Activated T-cell treated with anti-CD3 and anti-CD28 coated beads for 4 hours (primary cell): ENCODE measurements at places on chromosomes 12 and 14.

- no peak for DNase-seq
Observed at GRCh38 chr14:80005561-80005960, 205.7 kb downstream of the DIO2 start.

GRCh38 chr12:113949321-113950305 lies 16.5 kb downstream of the RBM19 start:
- DNase-seq, result no peak

DNA sequence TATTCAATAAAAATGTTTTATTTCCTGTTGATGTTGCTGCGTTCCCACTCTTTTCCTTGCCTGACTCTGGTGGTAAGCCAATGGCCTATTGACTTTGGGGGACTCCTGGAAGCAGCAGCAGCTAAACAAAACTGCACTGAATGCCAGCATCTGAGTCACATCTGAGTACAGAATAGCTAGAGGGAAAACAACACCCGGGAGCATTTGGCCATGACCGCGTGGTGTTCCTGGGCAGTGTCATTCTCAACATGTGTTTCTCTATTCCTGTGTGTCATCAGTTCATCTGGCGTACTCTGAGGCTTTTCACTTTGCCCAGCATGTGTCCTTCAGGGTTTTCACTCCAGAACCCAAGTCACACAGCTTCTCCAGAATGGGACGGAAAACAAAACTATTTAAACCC lies 238.8 kb downstream of the PAWR start:
- DNase-seq, result no peak

DNA sequence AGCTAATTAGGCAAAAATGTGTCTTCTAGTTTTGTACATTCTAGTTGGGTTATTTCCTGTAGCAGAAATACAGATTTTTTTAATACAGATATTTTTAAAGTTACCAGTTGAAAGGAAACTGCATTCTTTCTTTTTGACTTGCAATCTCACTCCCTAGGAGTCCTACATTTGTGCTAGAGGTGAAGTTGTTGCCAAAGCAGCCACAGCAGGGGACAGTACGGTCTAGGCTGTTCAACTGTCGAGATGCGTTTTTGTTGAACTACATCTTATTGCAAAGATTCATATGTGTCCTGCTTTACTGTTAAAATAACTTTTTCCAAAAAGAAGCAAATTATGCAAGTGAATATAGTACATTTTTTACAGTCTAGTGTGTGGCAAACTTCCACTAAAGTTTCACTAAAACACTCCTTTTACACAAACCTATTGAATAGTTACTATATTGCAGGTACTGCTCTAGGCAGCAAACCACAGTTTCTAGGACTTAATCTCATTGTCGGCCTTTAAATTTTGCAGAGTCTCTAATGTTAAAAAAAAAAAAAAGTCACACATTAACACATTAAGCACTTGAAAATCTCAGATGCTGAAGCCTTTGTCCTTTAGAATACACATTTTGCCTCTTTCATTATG lies 30.2 kb upstream of the SRGAP1 start:
- DNase-seq, result no peak

GRCh38 chr12:30000401-30000800 lies 216.7 kb upstream of the TMTC1 start:
- DNase-seq, result no peak

- no peak for DNase-seq
Observed at GRCh38 chr14:77006132-77006531, 22.4 kb downstream of the IRF2BPL start.

- DNase-seq, result no peak
Observed at GRCh38 chr12:129877411-129877810, 26.4 kb downstream of the TMEM132D start.

- DNase-seq, result no peak
Observed at GRCh38 chr12:130142736-130143135, 19.5 kb upstream of the FZD10 start.

- no peak for DNase-seq
Observed at GRCh38 chr12:920676-921075, 28.8 kb downstream of the RAD52 start.

- DNase-seq, result no peak
Observed at GRCh38 chr14:68561531-68562007, 231.3 kb downstream of the ZFP36L1 start.

- no peak for DNase-seq
Observed at GRCh38 chr12:57852620-57853500, 6.3 kb upstream of the CTDSP2 start.

DNA sequence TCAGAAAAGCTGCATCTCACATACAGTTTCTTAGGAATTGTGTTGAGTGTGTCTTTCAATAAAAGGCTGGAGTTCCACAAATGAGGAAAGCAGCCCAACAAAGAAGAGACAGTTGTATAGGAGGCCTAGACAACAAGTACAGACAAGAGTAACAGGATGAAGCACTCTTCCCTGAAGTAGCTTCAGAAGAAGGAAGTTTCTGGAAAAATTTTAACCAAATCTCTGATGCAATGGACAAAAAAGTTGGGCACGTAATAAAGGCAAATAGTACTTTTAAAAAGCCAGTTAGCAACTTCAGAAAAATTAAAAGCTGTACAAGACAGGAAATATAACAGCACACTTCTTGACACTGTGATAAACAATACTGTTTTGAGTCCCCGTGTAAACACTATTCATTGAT lies 134.1 kb upstream of the PLEKHG7 start:
- no peak for DNase-seq

- no peak for DNase-seq
Observed at GRCh38 chr12:14408208-14408607, 42.7 kb downstream of the ATF7IP start.

DNA sequence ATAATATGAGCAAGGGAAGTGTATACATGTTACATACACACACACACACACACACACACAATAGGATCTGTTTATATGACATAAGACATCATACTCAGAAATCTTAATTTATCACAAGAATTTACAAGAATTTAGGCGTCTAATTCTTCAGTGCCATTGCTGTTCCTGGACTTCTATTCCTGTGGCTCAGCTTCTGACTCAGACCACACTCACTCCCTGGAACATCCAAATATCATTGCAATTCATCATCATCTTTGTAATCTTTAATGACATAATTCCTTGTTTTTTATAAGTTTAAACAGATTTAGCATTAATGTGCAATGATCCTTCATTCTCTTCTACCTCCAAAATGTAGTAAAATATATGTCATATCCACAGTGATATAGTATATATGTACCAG lies 544.2 kb downstream of the FOXG1 start:
- no peak for DNase-seq

- no peak for DNase-seq
Observed at GRCh38 chr12:12450043-12450471, 93.2 kb downstream of the BORCS5 start.
